Karpas-422 (cell line): ENCODE measurements at places on chromosomes 3 and 15. TPM values are rescaled to one million over a fixed set of nuclear protein-coding genes. Genes with fewer than 3 reads are reported as not detected.

DNA sequence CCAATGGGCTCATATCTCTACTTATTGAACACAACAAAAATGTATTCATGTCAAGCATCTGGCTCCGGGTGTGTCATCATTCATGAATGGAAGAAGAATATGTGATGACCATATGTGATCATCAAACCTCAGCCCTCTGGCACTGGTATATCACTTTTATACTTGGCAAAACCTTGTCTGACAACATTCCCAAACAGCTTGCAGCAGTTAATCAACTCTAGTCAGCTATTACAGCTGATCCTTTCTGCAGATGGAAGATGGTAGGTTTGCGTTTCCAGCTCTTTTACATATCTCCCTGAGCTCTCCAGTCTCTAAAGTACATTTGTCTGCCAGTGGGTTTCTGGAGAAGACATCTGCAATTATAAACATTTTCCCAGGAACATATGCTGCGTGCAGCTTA lies 6.6 kb downstream of the PLSCR5 start:
- no peak for DNase-seq

- DNase-seq = no peak
Observed at GRCh38 chr3:65331730-65332129, 643.9 kb upstream of the ADAMTS9 start.

DNA sequence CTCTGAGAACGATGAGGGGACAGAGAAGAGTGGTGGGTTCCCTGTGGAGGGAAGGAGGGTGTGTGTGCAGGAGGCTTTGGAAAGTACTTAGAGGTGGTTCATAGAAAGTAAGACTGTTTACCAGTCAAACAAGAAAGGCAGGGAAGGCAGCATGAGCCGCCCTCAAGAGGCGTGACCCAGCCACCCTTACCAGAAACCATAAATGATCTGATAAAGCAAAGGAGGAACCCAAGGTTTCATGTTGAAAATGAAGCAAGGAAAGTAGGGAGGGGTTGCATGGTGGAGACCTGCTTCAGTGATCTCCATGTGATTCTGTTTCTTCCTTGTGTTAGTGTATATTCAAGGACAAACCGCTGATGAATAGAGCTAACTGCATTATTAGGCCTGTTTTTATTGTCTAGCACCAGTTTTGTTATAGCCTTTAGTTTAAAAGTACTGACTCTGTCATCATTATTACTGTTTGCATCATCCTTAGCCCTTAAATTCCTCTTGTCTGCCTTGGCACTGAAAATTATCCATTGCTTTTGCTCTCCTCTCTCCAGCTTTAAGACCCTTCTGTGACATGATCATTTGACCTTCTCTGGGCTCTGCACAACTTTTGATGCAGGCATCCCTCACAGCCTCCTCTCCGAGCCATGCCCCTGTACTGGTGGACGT lies 96.1 kb downstream of the STAC start:
- DNase-seq = no peak

GRCh38 chr3:51637941-51638471 lies 33.0 kb upstream of the TEX264 start:
- peak; percentile 87 for DNase-seq

- no peak for DNase-seq
Observed at GRCh38 chr3:36211652-36211999, 168.7 kb upstream of the STAC start.

The MNS1 gene
- 3.5 and 4.6 TPM in 2 replicates for total RNA-seq

The FAM227B gene
- 4.4 and 7.9 TPM in 2 replicates for total RNA-seq

The PPIP5K1 gene
- total RNA-seq = 31.5 and 33.6 TPM in 2 replicates

DNA sequence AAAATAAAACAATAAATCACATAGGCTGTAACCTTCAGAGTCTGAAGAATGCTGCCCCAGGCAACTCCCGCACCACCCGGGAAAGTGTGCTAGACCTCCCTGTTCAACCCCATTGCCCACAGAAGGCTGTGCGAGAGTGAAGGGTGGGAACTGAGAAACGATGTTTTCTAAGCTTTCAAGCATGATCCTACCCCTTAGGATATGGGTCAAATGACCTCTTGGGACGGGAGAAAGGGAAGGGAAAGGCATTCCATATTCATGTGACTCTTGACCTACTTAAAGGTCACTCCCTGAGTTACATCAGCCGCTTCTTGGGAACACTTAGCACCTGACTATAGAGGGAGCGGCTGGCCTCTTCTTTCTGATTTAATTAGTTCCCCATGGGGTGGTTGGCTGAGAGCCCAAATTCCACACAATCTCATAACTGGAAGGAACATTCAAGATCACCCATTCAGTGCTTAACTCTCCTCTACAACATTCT lies 114.7 kb upstream of the SLC24A5 start:
- DNase-seq = no peak

GRCh38 chr15:33780011-33780768 lies 188.1 kb upstream of the CHRM5 start:
- peak; percentile 48 for DNase-seq

The NR2E3 gene
- not detected in 2 replicates for total RNA-seq

DNA sequence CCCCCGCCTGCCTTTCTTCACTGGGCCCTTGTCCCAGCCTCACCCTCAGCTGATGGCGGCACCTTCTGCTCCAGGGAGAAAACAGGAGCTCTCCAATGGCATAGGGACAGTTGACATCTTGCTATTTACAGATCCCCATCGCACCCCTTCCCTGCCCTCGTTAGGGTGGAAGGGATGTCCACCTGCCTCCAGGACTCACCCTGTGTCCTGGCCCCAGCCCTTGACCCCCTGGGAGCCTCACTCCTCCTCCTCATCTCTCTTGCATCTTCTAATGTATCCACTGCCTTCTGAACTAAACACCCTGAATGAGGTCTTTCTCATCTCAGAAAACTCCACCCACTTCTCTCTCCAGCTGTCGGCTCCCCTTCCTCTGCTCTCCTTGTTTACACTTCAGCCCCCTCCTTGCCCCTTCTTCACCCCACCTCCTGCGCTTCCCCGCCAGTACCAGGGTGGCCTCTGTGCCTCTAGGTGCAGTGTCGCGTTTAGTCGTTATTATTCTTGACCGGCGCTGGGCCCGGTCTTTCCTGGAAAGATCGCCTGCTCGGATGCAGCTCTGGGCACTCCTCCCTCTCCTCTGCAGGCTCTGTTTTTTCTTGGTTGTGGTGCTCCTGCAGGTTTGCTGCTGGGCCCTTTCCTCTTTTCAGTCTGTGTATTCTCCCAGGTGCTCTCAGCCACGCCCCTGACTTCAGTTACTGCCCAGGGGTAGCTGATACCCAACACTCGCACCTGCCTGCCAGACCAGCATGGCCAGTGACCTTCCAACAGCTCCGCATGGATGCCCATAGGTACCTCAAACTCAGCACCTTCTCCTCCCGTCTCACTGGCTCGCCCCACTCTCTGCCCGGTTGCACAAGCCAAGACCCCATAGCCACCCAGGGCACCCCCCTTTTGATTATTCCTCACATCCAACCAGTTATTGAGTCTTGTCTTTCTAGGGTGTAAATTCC lies 42.9 kb downstream of the PML start:
- no peak for DNase-seq

The ASB14 gene
- total RNA-seq = 0.04 TPM in 1 of 2 replicates, not detected in the other

DNA sequence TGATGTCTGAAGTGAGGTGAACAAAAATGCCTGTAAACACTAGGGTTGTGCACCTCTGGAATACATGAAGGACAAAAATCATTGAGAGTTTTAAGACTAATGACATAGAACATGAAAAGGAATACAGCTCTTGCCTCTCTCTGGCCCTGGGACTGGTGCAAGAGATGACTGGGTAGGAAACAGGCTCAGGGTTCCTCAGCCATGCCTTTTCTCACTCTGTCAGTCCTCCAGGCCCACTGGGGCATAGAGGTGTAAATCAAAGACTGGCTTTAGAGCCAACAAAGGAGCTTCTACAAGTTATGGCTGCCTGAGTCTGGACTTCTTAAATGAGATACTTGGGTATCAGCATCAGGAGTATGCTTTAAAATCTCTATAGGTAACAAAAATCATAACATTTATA lies 554.7 kb upstream of the KCNMB2 start:
- no peak for DNase-seq

- DNase-seq = no peak
Observed at GRCh38 chr3:189883113-189883753, 237.5 kb downstream of the P3H2 start.

DNA sequence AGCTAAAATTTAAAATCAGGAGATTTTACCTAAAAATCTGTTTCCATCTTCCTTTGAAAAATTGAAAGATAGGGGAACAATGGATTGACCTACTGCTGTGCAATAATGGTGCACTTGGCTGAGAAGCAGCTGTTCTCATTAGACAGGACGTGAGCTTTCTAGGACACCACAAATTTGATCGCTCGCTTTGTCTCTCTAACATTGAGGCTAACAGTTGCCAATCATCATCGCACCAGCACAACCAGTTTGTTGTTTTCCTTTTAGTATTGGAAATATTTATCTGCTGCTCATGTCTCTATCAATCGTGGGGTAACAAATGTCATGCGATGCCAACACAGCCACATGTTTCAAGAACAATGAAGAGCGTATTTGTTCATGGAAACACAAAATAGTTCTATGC lies 228.8 kb upstream of the P2RY1 start:
- no peak for DNase-seq

The SCAANT1 gene
- not detected in 2 replicates for total RNA-seq

DNA sequence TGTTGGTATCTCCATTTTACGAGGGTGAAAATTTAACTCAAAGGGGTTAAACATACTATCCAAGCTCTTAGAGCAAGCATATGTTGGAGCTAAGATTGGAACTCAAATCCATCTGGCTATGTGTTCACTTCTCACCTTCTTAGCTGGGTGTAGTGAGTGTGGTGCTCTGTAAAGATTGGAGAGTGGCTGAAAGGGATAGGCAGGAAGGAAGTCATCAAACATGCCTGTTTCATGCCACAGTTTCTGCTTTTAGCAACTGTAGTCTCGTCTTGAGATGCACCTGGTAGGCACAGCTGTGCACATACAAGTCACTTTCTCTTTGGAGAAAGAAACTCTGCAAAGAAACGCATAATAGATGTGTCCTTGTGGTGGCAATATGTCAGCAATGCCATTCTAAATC lies 189.1 kb upstream of the MDFIC2 start:
- no peak for DNase-seq

GRCh38 chr3:132395126-132395525 lies 22.2 kb upstream of the DNAJC13 start:
- no peak for DNase-seq

- DNase-seq = no peak
Observed at GRCh38 chr15:36323615-36324014, 255.8 kb upstream of the CDIN1 start.

The ALS2CL gene
- not detected in 2 replicates for total RNA-seq

- no peak for DNase-seq
Observed at GRCh38 chr3:38313263-38313662, 31.2 kb downstream of the SLC22A14 start.

DNA sequence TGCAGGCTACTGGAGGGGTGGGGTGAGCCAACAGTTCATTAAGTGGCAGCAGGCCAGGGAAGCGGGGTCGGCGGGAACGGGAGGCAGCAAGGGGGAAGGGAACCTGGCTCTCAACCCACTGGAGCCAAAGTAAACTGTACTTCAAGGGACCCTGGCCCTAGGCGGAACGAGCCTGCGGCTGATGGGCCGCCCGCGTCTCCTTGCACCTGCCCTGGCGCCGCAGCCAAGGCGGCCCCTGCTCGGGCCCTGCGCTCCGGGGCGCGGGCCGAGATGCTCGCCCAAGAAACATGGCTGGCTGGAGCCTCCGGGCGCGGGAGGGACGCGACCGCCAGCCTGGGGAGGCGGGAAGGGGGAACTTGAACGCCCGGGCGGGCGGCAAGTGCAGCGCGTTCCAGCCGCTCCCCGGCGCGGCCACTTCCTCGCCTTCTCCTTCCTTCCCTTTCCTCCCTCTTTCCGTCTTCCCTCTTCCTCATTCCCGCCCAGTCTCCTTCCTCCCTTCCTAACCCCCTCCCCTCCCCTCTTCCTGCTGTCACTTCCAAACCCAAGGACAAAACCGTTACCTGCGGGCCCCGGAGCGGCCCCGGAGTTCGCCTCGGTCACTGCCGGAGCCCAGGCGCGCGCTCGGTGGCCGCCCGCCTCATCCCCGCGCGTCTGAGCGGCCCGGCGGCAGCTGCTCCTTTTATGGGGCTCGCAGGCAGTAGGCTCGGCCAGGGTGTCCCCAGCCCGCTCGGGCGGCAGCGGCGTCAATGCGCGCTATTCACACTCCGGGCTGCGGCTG lies 489.7 kb downstream of the MAGI1 start:
- no peak for DNase-seq

GRCh38 chr3:66439666-66440344 lies 61.0 kb downstream of the LRIG1 start:
- peak; percentile 77 for DNase-seq

GRCh38 chr15:58934114-58934447 lies 602 bp upstream of the SLTM start:
- no peak for DNase-seq

DNA sequence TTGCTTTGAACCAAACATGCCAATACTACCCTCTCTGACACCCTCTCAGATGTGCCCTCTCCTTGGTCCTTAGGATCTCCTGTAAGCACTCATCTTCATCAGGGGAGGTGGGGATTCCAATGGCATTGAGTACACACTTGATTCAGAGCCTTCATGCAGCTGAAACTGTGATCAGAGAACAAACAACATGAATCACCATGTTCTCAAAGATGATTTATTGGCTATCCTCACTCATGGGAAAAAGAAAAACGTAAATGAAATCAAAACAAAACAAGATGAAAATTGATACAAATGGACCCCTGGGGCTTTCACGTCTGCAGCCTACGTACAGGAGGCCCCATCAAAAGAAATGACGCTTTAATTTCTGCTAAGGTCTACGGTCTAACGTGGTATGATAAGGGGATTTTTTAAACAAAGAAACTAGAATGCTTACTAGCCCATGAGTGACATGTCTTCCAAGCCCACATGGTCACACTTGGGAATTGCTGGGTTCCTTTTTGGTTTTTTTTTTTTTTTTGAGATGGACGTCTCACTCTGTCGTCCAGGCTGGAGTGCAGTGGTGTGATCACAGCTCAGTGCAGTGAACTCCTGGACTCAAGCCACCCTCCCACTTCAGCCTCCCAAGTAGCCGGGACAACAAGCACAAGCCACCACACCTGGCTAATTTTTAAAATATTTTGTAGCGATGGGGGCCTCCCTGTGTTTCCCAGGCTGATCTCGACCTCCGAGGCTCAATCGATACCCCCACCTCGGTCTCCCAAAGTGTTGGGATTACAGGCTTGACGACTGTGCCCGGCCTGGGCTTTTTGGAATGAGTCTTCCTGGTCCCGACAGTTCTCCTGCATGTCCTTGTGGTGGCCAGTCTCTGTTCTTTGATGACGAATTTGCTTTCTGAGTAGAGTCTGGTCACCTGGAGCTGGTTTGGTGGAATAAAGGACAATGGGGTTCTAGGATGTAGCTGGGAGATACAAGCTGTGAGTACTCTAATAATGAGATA lies 202.6 kb downstream of the XXYLT1 start:
- DNase-seq = no peak
